Muscle of back (tissue), 13 donors: ENCODE measurements at places on chromosomes 1 and 21. TPM values are rescaled to one million over a fixed set of nuclear protein-coding genes. Genes with fewer than 3 reads are reported as not detected.
A peak's percentile ranks its signal among the peaks of the same experiment; 100 is the strongest.

The RXFP4 gene
- not detected for polyA plus RNA-seq

- DNase-seq: no peak
Observed at GRCh38 chr1:102045752-102046151, 49.0 kb upstream of the OLFM3 start.

GRCh38 chr1:17733661-17734060 is 21.5 kb upstream of the ACTL8 start:
- DNase-seq: no peak

- peak; percentile 59 for DNase-seq
Observed at GRCh38 chr1:203463469-203464062, 12.0 kb upstream of the PRELP start.

GRCh38 chr1:12478612-12478985 is 139.4 kb downstream of the DHRS3 start:
- DNase-seq: no peak
